ENCODE measurements at places on chromosomes 6 and 20. TPM values are rescaled to one million over a fixed set of nuclear protein-coding genes. Genes with fewer than 3 reads are reported as not detected.

LRRC1 gene
- 22.7 TPM for total RNA-seq

GSTA2 gene
- total RNA-seq: not detected

EHMT2 gene
- total RNA-seq: 33.1 TPM

SPATA25 gene
- 1.7 TPM for total RNA-seq

GRCh38 chr6:44294832-44295791 lies 18.0 kb downstream of the AARS2 start:
- DNase-seq: no peak

DNA sequence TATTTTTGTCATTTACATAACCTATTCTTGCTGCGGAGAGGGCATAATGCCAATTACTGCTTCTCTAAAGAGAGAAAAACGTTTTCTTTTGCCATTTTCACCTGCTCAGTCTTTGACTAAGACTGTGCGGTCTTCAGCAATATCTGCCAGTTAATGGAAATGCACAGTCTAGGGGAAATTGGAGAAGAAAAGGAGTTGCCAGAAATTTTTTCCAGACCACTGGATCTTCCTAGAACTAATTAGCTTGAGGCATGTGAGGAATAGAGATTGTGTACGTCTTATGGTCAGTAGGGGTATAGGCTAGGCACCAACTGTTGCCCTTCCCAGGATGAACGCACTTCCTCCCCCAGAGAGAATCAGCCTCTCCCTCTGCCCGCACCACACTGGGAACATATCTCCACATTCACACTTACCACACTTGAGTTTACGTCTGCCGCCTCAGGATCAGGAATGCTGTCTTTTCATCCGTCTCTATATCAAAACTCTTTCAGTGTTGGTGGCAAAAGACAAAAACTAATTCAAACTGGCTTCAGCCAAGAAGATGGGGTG lies 67.9 kb upstream of the E2F3 start:
- no peak for DNase-seq

- no peak for DNase-seq
These were observed 124.9 kb downstream of the ADAT2 start for GRCh38 chr6:143325379-143326140.

DNA sequence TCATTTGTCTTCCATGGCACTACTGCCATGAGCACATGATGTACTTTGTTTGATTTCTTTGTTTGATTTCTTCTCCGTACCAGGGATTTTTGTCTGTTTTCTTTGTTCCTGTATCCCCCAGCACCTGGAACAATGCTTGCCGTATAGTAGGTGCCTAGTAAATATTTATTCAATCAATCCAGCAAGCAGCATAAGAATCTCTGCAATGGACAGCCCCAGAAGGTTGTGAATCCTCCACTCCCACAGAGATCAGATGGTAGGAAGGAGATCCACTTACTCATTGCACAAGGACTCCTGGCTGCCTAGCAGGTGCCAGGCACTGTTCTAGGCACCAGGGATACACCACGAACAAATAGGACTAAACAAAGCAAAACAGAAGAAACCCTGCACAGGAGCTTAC lies 6.7 kb upstream of the SYNJ2 start:
- no peak for DNase-seq

Data from urinary bladder (tissue), 4 donors.